Mesothelial cell of epicardium (in vitro differentiated cells): ENCODE measurements at places on chromosomes 16 and 17. TPM values are rescaled to one million over a fixed set of nuclear protein-coding genes. Genes with fewer than 3 reads are reported as not detected.

The TBC1D3K gene
- not detected in 3 replicates for total RNA-seq

DNA sequence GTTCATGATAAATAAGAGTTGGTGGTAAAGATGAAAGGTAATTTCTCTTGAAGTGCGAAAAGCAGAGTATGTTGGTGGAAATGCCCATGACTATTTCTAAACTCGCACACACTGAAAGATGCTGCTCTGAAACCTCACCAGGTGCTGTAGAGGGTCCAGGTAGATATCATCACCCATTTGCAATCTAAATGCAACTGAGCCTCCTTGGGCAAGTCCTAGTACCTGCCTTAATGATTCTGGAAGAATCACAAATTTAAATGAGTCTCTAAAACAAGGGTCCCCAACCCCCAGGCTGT is 5.9 kb upstream of the MMD start:
- DNase-seq, result no peak

The USP10 gene
- 118 to 128 TPM (median 124 TPM) in 3 replicates for total RNA-seq

The C17orf100 gene
- 6.1 to 7.6 TPM (median 7.1 TPM) in 3 replicates for total RNA-seq

GRCh38 chr16:82954224-82954929 is 327.6 kb downstream of the CDH13 start:
- no peak for DNase-seq
